ENCODE measurements at places on chromosomes 16 and 17. TPM values are rescaled to one million over a fixed set of nuclear protein-coding genes. Genes with fewer than 3 reads are reported as not detected.

The HOXB5 gene
- not detected for total RNA-seq

GRCh38 chr17:3974980-3975379, 10.7 kb upstream of the ATP2A3 start:
- no peak for DNase-seq

DNA sequence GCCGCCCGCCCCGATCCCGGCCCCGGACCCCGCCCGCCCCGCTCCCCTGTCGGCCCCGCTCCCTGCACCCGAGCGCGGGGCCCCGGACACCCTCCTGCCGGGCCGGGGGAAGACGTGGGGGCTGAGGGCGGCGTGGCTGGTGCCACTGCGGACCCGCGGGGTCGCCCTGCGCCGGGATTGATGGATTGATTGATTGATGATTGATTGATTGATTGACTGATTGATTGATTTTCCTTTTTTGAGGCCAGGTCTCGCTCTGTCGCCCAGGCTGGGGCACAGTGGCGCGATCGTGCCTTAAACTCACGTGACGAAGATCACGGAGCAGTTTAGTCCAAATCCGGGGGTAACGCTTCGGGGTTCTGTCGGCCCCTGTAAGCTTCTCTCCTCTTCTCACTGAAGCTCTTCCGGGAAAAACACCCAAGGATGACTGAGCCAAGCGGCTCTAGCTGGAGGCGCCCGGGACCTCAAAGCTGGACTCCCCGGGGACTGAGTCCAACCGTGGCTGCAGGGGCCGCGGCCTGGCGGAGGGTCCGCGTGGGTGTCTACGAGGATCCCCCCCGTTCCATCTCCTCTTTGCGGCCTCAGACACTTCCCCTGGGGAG, 40.2 kb upstream of the BHLHA9 start:
- DNase-seq, result no peak

DNA sequence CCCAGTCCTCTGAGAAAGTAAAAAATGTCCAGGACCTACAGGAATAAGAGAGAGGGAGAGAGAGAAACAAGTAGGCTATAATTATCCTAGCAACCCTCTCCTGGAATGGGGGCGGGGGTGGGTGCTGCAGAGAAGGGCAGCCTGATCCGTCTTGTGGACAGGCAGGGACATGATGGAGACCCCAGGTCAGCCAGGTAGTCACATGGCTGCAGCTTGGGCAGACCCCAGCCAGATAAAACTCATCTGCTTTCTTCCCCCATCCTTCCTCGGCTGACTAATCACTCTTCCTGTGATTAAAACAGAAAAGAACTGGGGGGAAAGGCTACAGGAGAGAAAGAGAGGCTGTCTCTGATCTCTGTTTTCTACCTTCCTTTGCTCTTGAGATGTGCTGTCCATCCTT, 32.6 kb downstream of the COPZ2 start:
- DNase-seq, result no peak

The CWC25 gene
- 17.1 TPM for total RNA-seq

DNA sequence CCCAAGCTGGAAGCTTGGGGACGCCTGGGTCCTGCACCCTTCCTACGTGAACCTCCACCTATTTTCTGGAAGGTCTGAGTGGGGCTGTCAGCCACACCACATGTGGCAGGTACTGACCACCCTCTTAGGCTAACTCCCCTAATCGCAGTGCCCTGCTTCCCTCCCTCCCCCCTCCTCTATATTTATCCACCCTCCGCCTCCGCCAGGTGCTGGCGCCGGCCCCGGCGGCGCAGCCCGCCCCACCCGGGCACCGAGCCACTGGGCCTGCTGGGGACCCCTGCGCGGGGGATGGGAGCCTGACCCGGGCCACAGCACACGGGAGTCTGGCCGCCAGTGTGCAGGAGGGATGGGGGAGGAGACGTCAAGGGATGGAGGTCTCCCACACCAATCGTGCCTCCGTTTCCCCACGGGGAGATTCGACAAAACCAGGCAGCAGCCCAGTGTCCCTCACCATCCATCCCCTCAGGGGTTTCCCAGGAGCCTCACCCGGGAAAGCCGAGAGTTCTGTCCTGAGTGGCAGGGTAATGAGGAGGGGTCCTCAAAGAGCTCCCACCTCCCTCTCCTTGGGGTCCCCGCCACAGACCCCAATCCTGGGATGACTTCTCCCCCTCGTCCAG, 1.3 kb downstream of the PLEKHH3 start:
- DNase-seq, result no peak

- DNase-seq, result no peak
These were observed 58.0 kb downstream of the AIPL1 start for GRCh38 chr17:6376931-6377361.

DNA sequence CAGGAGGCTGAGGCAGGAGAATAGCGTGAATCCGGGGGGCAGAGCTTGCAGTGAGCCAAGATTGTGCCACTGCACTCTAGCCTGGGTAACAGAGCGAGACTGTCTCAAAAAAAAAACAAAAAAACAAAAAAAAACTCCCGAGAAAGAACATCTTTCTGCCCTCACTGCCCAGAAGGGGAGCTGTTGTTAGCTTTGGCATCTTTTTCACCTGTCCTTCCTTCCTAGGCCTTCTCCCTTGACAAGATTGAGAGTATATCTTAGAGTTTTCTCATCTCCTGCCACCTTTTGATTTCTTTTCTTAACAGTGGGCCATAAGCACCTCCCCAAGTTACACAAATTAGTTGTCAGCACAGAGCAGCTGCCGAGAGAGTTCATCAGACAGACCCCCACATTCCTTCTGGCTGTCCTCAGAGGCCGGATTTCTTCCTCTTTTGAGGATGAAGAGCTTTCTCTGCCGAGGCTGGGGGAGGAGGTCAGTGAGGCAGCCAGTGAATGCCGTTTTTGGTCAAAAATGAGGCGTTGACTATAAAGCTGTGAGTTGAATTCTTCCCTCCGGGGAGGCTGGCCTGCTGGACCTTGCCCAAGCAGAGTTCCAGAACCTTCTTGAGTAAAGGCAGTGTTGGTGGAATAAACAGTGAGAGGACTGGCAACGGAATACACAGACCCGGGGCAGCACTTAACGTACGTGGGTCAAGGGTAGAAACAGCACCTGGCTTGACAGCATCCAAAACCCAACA, 127.0 kb downstream of the ABCC6 start:
- DNase-seq, result no peak

GRCh38 chr17:81832608-81833159, 407 bp downstream of the MCRIP1 start:
- peak; percentile 40 for DNase-seq

The SLC35G6 gene
- 0.18 TPM for total RNA-seq

The SCIMP gene
- not detected for total RNA-seq

DNA sequence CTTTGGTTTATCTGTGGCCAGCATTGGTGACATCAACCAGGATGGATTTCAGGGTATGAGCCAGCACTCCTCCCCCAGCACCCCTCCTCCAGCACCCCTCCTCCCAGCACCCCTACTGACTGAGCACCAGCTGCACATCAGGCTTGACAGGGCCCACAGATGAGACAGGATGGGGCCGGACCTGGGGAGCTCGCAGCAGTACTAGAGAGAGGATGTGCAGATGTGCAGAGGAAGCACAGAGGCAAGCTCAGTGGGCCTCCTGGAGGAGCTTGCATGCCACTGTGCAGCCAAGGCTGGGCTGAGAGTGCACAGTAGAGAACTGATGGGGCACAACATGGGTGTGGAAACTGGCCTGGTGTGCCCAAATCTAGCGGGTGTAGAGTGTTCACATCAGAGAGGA, 16.2 kb downstream of the ITGA3 start:
- DNase-seq, result no peak

DNA sequence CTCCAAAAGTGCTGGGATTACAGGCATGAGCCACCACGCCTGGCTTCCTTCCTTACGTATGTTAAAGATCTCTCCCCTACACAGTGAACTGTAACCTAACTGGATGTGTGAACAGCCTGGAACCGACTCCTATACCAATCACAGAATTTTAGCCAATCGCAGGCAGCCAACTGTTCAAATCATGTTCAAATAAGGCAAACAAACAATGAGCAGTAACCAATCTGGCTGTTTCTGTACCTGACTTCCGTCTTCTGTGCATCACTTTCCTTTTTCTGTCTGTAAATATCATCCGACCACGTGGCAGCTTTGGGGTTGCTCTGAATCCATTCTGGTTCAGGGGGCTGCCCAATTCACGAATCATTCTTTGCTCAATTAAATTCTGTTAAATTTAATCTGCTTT, 27.5 kb downstream of the TEKT5 start:
- DNase-seq, result no peak

DNA sequence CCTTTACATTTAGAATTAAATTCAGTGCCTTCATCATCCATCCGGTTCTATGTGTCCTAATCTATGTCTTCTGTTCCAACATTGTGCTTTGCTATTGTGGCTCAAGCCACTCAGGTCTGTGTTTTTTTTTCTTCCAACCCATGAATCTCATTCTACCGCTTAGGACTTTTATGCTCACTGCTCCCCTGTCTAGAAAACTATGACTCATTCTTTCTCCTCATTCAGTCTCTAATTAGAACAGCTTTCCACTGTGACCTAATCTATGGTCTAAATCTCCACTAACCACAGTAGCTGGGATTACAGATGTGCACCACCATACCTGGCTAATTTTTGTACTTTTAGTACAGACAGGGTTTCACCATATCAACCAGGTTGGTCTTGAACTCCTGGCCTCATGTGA, 418.7 kb downstream of the KCNJ2 start:
- DNase-seq, result no peak

- no peak for DNase-seq
These were observed 73.2 kb downstream of the RBFOX3 start for GRCh38 chr17:79537686-79538085.

DNA sequence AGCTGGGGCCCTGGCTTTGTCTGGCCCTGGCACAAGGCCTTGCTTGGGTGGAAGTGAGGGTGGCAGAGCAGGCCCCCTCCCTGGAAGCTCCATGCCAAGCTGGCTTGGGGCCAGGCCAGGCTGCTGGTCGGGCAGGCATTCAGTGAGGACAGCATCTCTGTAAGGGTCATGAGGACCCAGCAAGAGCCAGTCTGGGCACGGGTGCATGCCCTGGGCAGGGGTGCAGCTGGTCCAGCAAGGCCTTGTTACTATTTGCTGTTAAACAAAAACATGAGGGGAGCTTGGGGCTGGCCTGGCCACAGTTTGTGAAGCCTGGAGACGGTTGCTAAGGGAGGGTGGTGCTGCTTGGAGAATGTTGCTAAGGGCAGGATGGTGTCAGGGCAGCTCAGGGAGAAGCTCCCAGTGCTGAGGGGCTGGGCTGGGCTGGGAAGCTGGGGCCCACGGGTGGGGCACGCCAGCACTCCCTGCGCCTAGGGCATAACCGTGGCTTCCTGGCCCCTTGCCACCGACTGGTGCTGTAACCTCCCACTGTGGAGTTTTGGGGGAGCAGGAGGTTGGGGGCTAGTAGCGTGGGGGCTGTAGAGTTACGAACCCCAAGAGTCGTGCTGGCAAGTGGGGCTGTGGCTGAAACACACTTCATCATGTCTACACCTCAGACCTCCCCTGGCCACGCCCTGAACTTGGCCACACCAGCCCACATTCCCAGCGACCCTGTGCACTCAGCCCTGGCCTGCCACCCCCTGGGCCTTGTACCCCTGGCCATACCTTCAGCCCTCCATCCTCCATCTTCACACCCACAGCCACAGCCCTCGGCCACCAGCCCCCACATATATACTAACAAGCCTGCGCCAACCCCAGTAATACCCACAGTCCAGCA, 1.6 kb downstream of the TPPP3 start:
- DNase-seq, result no peak

DNA sequence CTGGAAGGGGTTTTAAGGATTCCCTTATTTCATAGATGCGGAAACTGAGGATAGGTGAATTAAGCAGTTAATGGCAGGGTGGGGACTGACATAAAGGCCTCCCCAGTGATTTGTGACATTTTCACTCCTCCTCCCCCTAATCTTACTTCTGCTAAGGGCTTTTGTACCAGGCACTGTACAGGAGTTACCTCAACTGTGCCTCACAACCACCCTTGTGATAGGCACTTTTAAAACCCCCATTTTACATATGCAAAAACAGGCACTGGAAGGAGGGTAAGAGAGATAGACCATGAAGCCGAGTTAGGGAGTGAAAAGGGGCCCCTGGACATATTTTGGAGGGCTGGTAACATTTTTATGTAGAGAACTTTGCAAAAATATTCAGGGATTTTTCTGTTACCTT, 862 bp upstream of the GDE1 start:
- no peak for DNase-seq

The CMTM2 gene
- not detected for total RNA-seq

- no peak for DNase-seq
These were observed 12.8 kb downstream of the TSPOAP1 start for GRCh38 chr17:58315750-58316149.

The RNF112 gene
- 4.9 TPM for total RNA-seq

DNA sequence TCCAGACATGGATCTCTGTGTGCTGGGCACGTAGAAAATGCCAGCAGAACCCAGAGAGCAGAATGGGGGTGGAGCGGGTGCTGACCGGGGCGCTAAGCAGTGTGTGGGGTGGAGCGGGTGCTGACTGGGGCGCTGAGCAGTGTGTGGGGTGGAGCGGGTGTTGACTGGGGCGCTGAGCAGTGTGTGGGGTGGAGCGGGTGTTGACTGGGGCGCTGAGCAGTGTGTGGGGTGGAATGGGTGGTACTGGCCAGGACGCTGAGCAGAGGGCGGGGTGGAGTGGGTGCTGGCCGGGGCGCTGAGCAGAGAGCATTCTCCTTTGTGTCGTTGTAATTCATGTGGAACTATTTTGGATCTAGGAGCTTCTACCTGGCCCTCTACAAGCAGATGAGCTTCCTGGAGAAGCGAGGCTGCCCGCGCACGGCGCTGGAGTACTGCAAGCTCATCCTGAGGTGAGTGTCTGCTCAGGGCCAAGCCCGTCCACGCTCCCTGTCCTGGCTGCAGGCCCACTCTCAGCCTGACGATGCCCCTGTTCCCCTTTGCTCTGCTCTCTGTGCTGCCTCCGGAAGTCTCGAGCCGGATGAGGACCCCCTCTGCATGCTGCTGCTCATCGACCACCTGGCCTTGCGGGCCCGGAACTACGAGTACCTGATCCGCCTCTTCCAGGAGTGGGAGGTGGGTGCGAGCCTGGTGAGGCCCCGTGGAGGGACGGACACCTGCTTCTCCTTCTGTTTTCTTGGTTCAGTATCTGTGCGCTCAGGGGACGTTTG, 20.3 kb upstream of the MC1R start:
- DNase-seq, result no peak

DNA sequence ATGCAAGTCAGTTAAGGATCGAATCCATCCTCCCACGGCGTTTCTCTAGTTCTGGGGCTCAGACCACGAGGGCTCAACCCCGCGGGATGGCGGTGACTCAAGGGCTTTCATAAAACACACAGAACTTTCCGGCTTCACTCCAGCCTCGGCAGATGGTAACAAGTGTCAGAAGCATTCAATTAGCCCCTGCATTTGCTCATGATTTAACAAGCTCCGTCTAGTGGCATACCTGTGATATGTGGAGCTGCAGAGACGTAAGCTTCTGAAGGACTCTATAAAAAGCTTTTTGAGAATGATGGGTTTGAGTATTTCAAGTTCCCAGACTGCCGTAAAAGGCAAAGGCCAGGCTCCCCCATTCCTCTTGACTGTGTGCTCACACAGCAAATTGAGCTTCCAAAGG, 91.3 kb upstream of the SEC14L1 start:
- DNase-seq, result no peak

The ETV4 gene
- total RNA-seq, result 147 TPM
